Spinal cord (tissue), 10 donors: ENCODE measurements at places on chromosomes 3 and 15. TPM values are rescaled to one million over a fixed set of nuclear protein-coding genes. Genes with fewer than 3 reads are reported as not detected.
A peak's percentile ranks its signal among the peaks of the same experiment; 100 is the strongest.

- no peak overlapping the region for H3K4me3 ChIP-seq
- H3K4me1 ChIP-seq, result no peaks in the 10 kb centered on the region
- H3K36me3 ChIP-seq, result peaks cover 34% of the 10 kb centered on the region
- H3K27ac ChIP-seq, result no peak overlapping the region
- H3K27me3 ChIP-seq, result no peaks in the 10 kb centered on the region
Measured at GRCh38 chr15:50652671-50653070, 33.9 kb downstream of the TRPM7 start.

GRCh38 chr15:27662892-27663291, 436.2 kb downstream of the OCA2 start:
- no peaks in the 10 kb centered on the region for H3K27me3 ChIP-seq
- no peak for DNase-seq
- H3K4me1 ChIP-seq, result no peaks in the 10 kb centered on the region
- H3K27ac ChIP-seq, result no peak overlapping the region

DNA sequence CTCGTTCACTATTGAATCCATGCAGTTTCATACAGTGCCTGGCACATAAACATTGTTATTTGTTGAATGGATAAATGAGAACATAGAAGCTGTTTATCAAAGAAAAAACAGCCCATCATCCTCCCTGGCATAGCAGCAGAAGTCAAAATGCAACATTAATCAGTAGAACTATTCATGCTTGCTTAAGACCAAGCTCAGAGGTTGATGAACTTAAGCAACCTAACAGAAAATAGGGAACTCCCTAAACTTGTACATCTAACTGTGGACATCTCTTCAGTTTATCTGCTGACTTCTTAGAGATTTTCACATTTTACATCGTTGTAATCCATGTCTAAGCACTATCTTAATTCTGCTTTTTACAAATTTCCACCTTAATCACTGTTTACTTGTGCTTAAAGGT, 29.2 kb downstream of the SENP8 start:
- no peaks in the 10 kb centered on the region for H3K27me3 ChIP-seq
- H3K36me3 ChIP-seq, result no peaks in the 10 kb centered on the region
- H3K4me1 ChIP-seq, result no peaks in the 10 kb centered on the region
- no peak overlapping the region for H3K4me3 ChIP-seq
- no peak overlapping the region for H3K27ac ChIP-seq
- no peak for DNase-seq

Gene TEX55
- not detected for total RNA-seq

Gene MKRN3
- total RNA-seq, result 15.6 TPM

- peaks cover 2% of the 10 kb centered on the region for H3K36me3 ChIP-seq
- H3K4me1 ChIP-seq, result no peaks in the 10 kb centered on the region
- no peaks in the 10 kb centered on the region for H3K27me3 ChIP-seq
Measured at GRCh38 chr3:130963878-130964277, 62.7 kb downstream of the ASTE1 start.

GRCh38 chr3:141104151-141104821, 53.1 kb downstream of the SPSB4 start:
- no peaks in the 10 kb centered on the region for H3K36me3 ChIP-seq
- no peak overlapping the region for H3K4me3 ChIP-seq

Gene TM4SF1
- total RNA-seq, result 106 TPM

Gene LARP6
- 20.6 TPM for total RNA-seq

Gene RBPMS2
- total RNA-seq, result 1.2 TPM

GRCh38 chr3:46092702-46093080, 65.4 kb upstream of the XCR1 start:
- H3K4me1 ChIP-seq, result no peaks in the 10 kb centered on the region
- H3K27ac ChIP-seq, result no peak overlapping the region
- no peaks in the 10 kb centered on the region for H3K36me3 ChIP-seq

GRCh38 chr3:118196183-118196582, 838.5 kb downstream of the IGSF11 start:
- H3K27me3 ChIP-seq, result no peaks in the 10 kb centered on the region
- H3K36me3 ChIP-seq, result no peaks in the 10 kb centered on the region
- no peak for DNase-seq
- H3K4me1 ChIP-seq, result no peaks in the 10 kb centered on the region
- no peak overlapping the region for H3K27ac ChIP-seq

DNA sequence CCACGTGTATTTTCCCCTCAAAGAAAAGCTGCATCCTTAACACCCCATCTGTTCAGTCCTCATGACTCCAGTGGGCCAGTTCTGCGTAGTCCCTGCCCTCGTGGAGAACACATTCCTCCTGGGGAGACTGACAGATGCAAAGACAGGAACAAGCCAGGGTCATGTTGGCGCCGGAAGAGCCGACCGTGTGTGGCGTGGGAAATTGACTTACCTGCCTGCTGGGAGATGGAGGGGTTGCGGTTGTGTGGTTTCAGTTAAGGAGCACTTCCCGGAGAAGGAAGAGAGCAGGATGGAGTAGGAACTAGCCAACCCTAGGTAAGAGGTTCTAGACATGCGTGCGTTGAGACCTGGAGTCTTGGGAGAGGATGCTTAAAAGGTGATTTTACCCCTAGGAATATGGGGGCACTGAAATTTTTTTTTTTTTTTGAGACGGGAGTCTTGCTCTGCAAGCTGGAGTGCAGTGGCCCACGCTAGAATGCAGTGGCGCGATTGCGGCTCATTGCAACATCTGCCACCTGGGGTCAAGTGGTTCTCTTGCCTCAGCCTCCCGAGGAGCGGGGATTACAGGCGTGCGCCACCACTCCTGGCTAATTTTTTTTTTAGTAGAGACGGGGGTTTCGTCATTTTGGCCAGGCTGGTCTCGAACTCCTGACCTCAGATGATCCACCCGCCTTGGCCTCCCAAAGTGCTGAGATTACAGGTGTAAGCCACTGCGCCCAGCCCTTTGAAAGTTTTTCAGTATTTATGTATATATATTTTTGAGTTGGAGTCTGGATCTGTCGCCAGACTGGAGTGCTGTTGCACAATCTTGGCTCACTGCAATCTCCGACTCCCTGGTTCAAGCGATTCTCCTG, 1.4 kb downstream of the VHL start:
- peaks cover 21% of the 10 kb centered on the region for H3K4me1 ChIP-seq
- no peaks in the 10 kb centered on the region for H3K27me3 ChIP-seq
- H3K36me3 ChIP-seq, result peaks cover 20% of the 10 kb centered on the region
- H3K27ac ChIP-seq, result no peak overlapping the region
- H3K4me3 ChIP-seq, result peak overlapping the region; percentile 71

Gene C3orf20
- total RNA-seq, result 0.20 TPM

Gene EXD1
- not detected for total RNA-seq

- H3K4me3 ChIP-seq, result no peak overlapping the region
- no peak for DNase-seq
- H3K27ac ChIP-seq, result no peak overlapping the region
- peaks cover 15% of the 10 kb centered on the region for H3K4me1 ChIP-seq
Measured at GRCh38 chr3:114154321-114154821, 24.5 kb downstream of the DRD3 start.

- no peak overlapping the region for H3K27ac ChIP-seq
- no peak for DNase-seq
- H3K4me3 ChIP-seq, result no peak overlapping the region
- H3K36me3 ChIP-seq, result no peaks in the 10 kb centered on the region
Measured at GRCh38 chr3:194389269-194389668, 9.8 kb downstream of the GP5 start.

DNA sequence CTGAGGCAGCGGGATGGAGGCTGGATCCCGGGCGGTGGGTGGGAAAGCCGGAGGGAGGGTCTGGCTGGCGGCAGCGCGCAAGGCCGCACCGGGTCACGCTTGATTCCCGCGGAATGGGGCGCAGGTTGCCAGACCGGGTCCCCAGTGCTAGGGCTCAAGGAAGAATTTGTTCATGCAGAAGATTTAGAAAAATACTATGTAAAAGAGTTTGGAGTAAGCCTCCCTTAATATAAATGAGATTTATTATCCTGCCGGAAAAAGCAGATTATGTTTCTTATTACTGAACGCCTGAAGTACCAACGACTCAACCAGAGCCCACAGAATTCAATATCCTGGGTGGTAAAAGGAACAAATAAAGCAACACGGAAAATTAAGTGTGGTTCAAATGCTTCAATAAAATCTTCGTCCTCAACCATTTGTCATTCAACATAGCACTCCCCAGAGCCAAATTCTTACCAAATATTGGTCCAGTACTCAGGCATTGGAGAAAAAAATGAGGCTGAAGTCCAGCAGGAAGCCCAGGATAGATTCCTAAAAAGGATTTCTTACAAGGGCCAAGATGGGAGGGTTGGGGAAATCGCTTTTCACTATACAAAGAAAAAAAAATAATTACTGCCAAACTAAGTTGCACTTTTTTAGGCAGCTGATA, 1.2 kb upstream of the ZBTB20 start:
- DNase-seq, result no peak
- H3K27ac ChIP-seq, result peak overlapping the region; percentile 97
- peak overlapping the region; percentile 79 for H3K4me3 ChIP-seq
- no peaks in the 10 kb centered on the region for H3K4me1 ChIP-seq
- H3K36me3 ChIP-seq, result no peaks in the 10 kb centered on the region

Gene PTH1R
- total RNA-seq, result 25.0 TPM

GRCh38 chr3:191356631-191357439, 26.5 kb upstream of the UTS2B start:
- no peaks in the 10 kb centered on the region for H3K36me3 ChIP-seq
- no peak overlapping the region for H3K27ac ChIP-seq
- DNase-seq, result no peak
- no peaks in the 10 kb centered on the region for H3K4me1 ChIP-seq
- H3K4me3 ChIP-seq, result no peak overlapping the region
- H3K27me3 ChIP-seq, result no peaks in the 10 kb centered on the region

Gene CSPG5
- total RNA-seq, result 87.0 TPM

DNA sequence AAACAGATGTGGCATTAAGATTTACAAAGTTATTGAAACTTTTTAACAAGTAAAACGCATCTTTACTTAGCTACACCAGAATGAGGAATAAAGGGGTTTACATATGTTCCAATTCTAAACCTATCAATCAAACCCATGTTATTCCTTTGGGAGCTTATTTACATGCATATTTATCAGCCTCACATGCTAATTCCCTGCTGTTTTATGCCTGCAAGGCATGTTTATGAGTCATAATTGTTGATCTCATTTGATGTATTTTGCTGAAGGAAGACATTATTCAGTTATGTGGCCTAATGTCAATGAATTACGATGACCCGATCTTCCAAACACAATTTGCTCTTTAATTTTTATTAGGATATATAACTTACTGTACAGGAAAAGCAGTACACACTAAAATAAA, 272.9 kb downstream of the TBC1D5 start:
- H3K4me3 ChIP-seq, result no peak overlapping the region
- DNase-seq, result no peak
- no peak overlapping the region for H3K27ac ChIP-seq
- H3K27me3 ChIP-seq, result no peaks in the 10 kb centered on the region

Gene PRR20G
- total RNA-seq, result not detected

DNA sequence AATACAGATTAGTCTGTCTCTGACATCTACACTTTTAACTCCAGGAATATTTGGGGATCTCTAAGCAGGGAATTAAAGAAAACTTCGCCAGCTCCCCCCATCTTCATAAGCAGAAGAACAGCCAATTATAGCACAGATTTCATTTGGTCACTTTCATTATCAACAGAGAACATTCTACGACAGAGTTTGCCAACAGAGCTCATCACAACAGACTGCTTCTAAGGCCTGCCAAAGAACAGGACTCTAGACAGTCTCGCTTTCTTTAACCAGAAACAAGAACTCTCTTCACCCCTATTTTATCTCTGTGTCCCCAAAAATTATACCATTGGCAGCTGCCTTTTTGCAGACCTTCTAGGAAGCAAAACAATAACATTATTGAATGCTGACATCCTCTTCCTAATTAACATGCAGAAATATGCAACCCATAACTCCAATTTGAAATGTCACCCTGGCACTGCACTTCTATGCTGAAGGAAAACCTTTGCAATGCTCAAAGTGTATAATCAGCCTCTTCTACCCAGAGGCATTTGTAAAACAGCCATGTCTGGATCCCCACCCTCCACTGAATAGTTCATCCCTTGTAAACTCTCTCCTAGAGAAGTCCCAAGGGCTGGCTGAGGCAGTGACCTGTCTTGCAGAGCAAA, 552.8 kb downstream of the MAGI1 start:
- H3K36me3 ChIP-seq, result no peaks in the 10 kb centered on the region
- H3K27ac ChIP-seq, result peak overlapping the region; percentile 53
- no peaks in the 10 kb centered on the region for H3K27me3 ChIP-seq
- no peak overlapping the region for H3K4me3 ChIP-seq
- DNase-seq, result no peak
- peaks cover 17% of the 10 kb centered on the region for H3K4me1 ChIP-seq

DNA sequence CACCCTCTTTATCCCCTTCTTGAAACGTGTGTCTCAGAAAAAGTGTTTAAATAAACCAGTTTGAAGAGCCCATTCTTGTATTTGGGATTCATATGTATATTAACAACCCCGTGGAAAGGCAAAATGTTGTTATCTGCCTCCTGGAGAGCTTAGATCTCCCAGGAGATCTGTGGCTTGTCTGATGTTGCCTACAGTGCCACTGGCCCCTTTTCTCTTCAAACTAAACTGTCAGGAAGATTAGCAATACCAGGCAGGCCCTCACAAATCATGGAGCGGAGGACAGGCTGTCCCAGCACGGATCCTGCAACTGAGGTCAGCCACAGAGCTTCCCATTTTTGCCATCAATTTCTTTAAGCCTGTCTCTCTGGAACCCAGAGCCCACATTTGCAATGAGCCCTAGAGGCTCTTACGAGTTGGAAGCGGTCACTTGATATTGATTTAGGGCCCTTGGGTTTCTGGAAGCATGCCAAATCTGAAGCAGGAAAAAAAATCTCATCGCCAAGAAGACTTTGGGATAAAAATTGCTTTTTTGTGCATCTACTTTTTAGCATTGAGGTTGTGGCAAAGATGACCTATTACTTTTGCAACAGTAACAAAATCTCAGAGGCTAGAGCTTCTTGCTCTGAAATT, 234.1 kb downstream of the OPA1 start:
- H3K36me3 ChIP-seq, result no peaks in the 10 kb centered on the region
- peaks cover 39% of the 10 kb centered on the region for H3K4me1 ChIP-seq
- DNase-seq, result no peak

DNA sequence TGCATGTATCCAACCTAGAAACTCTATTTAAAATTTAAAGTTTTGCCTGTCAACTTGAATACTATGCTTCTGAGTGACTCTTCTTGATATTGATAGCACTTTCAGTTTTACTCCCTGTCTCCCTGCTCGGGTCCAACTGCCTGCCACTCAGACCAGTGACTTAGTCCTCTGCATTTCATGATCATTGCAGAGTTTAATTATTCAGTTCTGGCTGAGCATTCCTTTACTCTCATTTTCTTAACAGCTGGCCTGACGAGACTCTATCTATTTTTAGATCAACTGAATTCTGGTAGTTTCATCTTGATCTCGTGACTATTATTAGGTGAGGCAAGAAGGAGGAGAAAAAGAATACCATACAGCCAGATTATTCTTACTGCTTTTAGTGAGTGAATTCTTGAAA, 617.4 kb downstream of the SI start:
- no peaks in the 10 kb centered on the region for H3K4me1 ChIP-seq
- H3K4me3 ChIP-seq, result no peak overlapping the region
- no peak for DNase-seq
- no peaks in the 10 kb centered on the region for H3K36me3 ChIP-seq

GRCh38 chr3:122568755-122569154, 4.6 kb downstream of the DTX3L start:
- DNase-seq, result no peak
- H3K36me3 ChIP-seq, result no peaks in the 10 kb centered on the region
- H3K27ac ChIP-seq, result no peak overlapping the region
